ENCODE measurements at places on chromosomes 2 and 18.

DNA sequence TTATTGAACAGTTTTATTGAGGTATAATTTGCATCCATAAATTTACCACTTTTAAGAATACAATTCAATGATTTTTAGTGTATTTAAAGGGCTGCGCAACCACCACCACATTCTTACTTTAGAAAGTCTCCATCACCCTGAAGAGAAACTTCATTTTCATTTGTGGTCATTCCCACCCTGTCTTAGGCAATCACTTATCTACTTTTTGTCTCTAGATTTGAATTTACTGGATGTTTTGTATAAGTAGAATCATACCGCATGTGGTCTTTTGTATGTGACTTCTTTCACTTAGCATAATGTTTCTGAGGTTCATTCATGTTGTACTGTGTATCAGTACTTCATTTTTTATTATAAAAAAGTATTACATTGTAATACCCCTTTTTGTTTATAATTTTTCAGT, 17.9 kb upstream of the SLC4A10 start:
- no peak for DNase-seq

GRCh38 chr2:60555783-60556139, 2.3 kb upstream of the BCL11A start:
- no peak for DNase-seq

DNA sequence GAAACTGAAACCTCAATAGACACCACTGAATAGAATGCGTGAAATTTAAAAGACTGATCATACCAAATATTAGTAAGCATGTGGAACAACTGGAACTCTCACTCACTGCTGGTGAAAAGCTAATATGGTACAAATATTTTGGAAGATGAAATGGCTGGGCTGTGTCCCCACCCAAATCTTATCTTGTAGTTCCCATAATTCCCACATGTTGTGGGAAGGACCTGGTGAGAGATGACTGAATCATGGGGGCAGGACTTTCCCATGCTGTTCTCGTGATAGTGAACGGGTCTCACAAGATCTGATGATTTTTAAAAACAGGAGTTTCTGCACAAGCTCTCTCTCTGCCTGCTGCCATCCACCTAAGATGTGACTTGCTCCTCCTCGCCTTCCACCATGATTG, 32.0 kb upstream of the MYCN start:
- no peak for DNase-seq

DNA sequence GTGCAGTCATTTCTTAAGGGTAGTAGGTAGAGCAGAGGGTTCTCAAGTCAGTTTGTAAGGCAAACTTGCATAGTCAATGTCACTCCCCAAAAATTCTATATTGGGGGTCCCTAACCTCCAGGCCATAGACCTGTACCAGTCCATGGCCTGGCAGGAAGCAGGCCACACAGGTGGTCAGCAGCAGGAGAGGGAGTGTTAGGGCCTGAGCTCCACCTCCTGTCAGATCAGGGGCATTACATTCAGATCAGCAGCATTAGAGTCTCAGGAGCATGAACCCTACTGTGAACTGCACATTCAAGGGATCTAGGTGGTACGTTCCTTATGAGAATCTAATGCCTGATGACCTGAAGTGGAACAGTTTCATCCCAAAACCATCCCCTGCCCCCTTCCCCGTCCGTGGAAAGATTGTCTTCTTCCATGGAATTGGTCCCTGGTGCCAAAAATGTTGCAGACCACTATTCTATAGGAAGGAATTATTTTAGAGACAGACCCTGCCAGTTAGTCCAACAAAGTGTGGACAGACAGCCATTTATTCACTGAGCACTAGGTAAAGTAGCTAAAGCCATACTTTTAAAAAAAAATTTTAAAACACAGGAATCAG, 6.7 kb downstream of the COA5 start:
- DNase-seq: peak; percentile 19

DNA sequence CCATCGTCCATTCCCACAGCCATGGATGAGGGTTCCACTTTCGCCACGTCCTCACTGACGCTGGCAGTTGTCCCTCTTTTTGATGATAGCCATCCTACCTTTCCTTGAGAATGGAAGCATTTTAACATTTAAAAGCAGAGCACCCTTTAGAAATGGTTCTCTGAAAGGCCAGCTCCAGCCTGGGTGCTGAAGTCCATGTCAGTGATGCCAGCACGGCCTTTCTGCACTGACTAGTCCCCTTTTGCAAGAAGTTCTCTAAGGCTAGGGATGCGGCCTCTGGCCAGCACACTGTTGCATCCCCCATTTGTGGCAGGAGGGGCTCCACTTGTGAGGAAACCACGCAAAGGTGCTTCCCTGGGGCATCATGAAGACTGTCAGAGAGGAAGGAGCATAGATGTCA, 203.5 kb downstream of the MGAT5 start:
- DNase-seq: no peak

DNA sequence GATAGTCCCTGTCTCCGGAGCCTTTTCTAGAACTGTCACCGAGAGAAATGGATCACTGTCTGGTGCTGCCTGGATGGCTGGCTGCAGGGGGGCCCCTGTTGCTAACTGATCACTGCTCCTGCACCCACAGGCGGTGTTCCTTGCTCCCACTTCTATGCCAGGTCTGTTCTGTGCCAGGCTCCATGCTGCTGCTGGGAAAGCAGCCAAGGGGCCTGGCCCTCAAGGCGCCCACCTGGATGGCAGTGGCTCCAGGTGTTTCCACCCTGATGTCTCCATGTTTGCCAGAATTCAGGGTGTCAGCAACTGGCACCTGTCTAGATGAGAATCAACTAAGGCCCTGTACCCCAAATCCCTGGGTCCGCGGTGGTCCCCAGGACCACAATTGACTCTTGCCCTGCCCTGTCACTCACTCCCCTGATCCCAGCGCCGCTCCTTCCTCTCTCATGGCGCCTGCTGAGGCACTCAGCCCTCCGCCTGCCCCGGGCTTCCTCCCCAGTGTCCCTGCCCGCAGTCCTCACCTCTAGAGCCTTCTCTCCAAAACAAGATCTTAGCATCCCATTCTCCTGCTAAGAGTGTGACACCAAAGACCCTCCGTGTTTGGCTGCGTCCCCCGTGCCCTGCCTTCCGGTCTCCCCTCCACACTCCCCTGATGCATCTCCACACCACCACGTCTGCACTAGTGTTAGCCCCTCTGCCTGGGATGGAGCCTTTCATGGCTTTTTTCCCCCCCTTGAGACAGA, 72.5 kb upstream of the OTOF start:
- no peak for DNase-seq

- no peak for DNase-seq
Observed at GRCh38 chr2:66283787-66284186, 151.1 kb upstream of the MEIS1 start.

- DNase-seq: no peak
Observed at GRCh38 chr18:58619596-58619930, 9.3 kb downstream of the ALPK2 start.

GRCh38 chr2:95058466-95058988, 33.0 kb downstream of the MAL start:
- DNase-seq: no peak

- DNase-seq: no peak
Observed at GRCh38 chr2:119389615-119390306, 23.0 kb downstream of the DBI start.

- DNase-seq: no peak
Observed at GRCh38 chr2:188916736-188917135, 57.4 kb upstream of the COL3A1 start.

DNA sequence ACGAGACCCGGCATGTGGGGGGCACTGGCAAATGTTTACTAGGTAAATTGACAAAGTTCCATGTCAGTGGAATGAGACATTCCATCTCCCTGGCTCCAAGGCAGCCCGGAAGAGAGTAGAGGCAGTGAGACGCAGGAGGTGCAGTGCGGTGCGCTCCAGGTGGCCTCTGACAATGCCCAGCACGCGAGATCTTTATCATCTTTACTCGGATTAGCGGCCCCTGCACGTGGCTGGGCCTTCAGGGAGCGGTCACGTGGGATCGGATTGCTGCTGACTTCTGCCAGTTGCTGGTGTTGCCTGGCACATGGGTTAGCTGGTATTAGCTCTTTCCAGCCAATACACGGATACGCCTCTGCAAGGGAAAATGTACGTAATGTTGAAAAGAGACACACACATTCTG, 151.2 kb upstream of the ALKAL2 start:
- no peak for DNase-seq

DNA sequence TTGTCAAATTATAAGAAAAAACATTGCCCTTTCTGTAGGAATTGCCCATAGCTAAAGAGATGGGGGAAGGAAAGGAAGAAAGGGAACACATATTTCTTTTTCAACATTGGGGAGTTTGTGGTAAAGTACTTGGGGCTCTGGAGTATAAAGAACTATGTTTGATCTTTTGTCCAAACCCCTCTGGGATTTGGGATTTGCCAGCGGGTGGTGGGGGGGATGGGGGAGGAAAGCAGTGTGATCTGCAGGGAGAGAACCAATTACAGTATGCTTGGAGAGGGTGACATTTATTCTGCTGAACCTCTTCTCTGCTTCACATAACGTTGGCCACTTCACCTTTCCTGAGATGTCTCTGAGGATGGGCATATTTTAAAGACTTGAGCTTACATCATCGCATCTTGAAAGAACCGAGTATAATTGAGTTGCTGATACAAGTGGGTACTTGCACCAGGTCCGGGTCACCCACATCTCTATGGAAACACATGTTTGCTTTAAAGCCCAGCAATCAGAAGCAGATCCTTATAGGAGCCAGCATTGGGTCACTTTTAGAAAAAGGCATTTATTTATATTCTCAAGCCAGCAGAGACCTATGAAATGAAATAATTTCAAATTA, 73.1 kb downstream of the SPATS2L start:
- no peak for DNase-seq

GRCh38 chr2:173828189-173829142, 136.7 kb downstream of the SP3 start:
- DNase-seq: no peak

GRCh38 chr18:49678440-49678839, 116.6 kb downstream of the LIPG start:
- no peak for DNase-seq

- DNase-seq: no peak
Observed at GRCh38 chr2:15662579-15662978, 70.9 kb downstream of the DDX1 start.

GRCh38 chr2:43612944-43613343, 17.1 kb upstream of the THADA start:
- DNase-seq: no peak

GRCh38 chr2:60466161-60466702, 87.2 kb downstream of the BCL11A start:
- DNase-seq: no peak

- no peak for DNase-seq
Observed at GRCh38 chr2:96152304-96153161, 7.3 kb upstream of the DUSP2 start.

GRCh38 chr2:43402452-43402937, 176.1 kb upstream of the ZFP36L2 start:
- no peak for DNase-seq

DNA sequence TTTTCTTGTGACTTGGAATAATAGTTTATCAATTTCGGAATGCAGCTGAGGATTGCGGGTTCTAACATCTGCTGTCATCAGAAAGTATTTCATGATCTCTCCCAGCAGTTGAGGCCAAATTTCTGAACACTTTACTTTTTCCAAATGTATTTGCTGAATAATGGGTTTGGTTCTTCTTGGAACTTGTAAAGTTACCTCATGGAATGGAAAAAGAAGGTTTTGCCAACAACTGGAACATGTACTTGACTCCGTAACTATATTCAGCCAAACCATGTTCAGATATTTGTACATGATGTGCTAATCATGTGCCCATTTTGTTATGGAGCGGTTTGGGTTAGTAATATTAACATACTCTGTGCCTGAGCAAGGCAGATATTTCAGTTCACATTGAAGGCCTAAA, 119.6 kb downstream of the LCLAT1 start:
- DNase-seq: no peak

GRCh38 chr18:49041435-49042245, 90.9 kb upstream of the SMAD7 start:
- DNase-seq: peak; percentile 54

DNA sequence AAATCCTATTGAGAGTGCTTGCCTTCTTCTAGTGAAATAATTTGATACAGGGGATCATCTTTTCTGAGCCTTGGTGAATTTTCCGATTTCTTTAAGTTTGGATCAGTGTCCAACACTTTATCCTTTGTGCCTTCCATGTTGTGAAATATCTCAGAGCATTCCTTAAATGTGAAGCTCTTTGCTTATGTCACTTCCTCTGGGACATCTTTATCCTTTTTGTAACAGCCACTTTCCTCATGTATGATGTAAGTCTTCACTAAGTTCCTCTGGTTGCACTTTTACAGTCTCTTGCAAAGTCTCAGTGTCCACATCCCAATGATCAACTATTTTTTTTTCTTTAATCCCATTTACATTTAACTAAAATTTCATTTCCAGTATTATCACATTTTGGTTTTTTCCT, 254.2 kb downstream of the EN1 start:
- DNase-seq: no peak

- DNase-seq: no peak
Observed at GRCh38 chr2:113156278-113157117, 17.3 kb upstream of the PSD4 start.

DNA sequence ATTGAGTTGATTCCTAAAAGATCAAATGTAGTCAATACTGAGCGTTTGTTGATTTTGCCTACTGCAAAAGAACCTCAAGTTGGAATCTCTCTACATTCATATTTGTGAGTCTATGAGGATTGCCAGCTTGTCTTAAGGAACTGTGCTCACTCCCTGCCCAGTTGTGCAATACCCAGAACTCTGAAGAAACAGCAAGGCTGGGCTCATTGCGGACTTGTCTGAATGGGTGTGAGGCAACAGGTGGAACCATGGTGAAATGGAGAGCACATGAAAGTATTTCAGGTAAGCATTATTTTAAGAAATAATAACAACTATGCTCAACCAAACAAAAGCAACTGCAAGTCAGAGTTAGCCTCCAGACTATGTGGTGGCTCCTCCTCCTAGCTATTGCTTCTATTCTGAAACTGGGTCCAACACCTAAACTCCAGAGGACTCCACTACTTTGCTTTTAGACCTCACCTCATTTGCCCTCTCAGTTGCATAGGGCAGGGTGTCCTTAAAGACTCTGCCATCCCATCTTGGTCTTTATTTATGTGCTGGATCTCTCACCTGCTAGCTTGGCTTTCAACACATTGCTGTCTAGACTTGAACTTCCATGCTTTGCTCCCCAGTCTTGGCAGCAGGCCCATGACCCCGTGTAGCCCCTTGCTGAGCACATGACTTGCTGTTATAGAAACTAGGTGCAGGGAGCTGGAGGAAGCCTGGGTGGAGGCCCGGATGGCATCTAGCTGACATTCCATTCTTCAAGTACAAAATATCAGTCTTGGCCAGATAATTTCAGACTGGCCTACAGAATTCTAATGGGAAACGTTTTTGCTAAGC, 94.8 kb upstream of the ARL5A start:
- DNase-seq: no peak

Measured in CD4-positive, alpha-beta T cell treated with Interleukin-10 for 1 hour (primary cell).